ENCODE measurements at places on chromosomes 1 and 21. TPM values are rescaled to one million over a fixed set of nuclear protein-coding genes. Genes with fewer than 3 reads are reported as not detected.

FAM177B gene
- not detected for total RNA-seq

MCOLN2 gene
- total RNA-seq, result 0.19 TPM

BMP8B gene
- 0.33 TPM for total RNA-seq

CYP4A11 gene
- not detected for total RNA-seq

MYBPH gene
- total RNA-seq, result not detected

IER5 gene
- total RNA-seq, result 22.1 TPM

GRCh38 chr1:151547119-151547899 lies 7.2 kb downstream of the TUFT1 start:
- DNase-seq, result peak; percentile 41

DNA sequence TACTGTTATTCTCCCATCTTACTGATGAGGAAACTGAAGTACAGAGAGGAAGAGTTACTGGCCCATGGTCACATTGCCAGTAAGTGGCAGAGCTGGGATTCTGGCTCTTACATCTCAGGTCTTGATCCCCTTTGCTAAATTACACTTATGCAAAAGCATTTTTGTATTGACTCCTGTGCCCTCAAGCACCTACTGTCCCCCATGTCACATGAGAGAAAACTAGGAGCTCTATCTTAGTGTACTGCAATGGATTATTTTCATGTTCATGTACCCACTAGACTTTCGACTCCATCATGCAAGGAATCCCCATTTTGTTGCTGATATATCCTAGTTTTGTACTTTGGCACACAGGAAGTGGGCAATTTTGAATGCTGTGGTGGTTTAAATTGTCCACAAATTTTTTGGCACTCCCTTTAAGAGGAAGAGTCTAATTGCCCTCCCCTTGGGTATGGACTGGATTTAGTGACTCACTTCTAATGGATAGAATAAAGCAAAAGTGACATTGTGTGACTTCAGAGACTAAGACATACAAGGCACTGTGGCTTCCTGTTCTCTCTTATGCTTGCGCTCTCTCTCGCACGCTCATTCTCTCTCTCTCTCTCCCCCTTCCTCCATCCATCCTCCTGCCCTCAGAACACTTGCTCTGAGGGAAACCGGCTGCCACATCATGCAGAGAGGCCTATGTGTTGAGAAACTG lies 43.5 kb upstream of the JAK1 start:
- no peak for DNase-seq

GRCh38 chr1:119882132-119883049 lies 13.9 kb downstream of the ADAM30 start:
- no peak for DNase-seq

GRCh38 chr1:101309334-101310311 lies 72.8 kb downstream of the S1PR1 start:
- peak; percentile 25 for DNase-seq

- DNase-seq, result no peak
These were observed 74.7 kb downstream of the RUNX1 start for GRCh38 chr21:34974162-34974981.

- no peak for DNase-seq
These were observed 1.3 kb downstream of the ADAMTS1 start for GRCh38 chr21:26843933-26844257.

GRCh38 chr1:958823-959730 lies at the start of gene NOC2L:
Gene NOC2L (minus strand): TSS chr1:959256. CDS start chr1:959240, 16 bp downstream.
- DNase-seq, result peak; percentile 94

DNA sequence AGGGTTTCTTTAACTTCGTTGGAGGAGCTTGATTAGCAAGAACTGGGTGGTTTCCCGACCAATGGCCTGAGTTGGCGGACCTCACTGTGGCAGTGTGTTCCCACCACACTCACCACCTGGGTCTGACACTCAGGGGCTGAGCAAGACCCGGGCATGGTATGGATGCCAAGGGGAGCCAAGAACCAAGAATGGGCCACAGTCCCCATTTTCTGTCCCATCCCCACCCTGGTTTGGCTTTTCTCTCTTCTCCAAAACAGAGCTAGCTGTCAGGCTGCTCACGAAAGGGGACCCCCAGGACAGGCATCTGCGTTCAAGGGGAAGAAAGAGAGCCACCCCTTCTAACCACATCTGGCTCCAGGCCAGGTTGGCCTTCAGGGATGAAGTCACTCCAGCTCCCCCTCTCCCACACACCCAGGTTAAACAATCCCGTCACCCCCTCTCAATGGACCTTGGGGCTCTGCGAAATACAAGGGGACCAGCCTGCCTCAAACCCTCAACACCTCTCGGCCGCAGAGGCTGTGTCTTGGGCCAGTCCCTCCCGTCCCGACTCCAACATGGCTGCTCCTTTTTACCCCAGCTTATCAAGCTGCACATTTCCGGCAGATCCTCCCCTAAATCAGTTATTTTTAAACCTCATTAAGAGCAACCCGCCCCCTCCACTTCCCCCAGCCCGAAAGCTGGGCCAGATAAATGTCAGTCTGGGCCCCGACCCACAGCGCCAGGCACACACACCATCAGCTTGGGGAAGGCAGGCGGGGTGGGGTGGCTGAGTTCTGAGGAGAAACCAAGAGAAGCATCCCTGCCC lies 3.4 kb downstream of the TAGLN2 start:
- no peak for DNase-seq

GRCh38 chr1:225962440-225962975 lies 21.5 kb upstream of the LEFTY2 start:
- peak; percentile 33 for DNase-seq

GRCh38 chr1:186014370-186015037 lies 280.3 kb downstream of the HMCN1 start:
- DNase-seq, result no peak

- DNase-seq, result no peak
These were observed 13.9 kb downstream of the PHLDA3 start for GRCh38 chr1:201455098-201455497.

DNA sequence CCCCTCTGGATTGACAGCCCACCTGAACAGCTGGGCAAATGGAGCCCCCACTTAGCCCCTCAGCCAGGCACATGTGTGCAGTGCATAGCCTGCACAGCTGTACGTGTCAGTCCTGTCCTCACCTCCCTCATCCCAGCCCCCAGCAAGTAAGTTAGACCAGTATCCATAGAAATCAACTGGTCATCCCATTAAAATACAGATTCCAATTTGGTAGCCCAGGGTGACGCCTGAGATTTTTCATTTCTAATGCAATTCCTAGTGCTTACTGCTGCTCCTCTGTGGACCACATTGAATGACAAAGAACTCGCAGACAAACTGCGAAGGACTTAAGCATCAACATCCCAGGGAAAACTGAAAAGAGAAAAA lies 99.0 kb upstream of the GJB5 start:
- DNase-seq, result no peak

DNA sequence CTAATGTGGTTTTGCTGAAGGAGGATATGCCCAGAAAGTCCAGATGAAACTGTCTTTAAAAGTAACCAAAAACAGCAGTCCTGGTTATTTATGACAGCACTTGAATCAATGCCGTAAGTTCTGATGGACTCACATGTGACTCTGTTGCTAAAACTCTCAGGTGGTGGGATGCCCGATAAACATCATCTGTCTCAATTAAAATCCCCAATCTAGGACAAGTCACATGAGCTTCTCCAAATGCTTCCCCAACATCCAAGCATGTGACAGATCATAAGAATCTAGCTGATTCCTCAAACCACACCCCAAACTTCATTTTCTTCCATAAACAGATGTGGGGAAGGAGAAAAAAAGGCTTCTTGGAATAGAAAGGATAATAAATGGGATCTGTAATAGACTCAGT lies 786 bp upstream of the CTSK start:
- DNase-seq, result no peak

DNA sequence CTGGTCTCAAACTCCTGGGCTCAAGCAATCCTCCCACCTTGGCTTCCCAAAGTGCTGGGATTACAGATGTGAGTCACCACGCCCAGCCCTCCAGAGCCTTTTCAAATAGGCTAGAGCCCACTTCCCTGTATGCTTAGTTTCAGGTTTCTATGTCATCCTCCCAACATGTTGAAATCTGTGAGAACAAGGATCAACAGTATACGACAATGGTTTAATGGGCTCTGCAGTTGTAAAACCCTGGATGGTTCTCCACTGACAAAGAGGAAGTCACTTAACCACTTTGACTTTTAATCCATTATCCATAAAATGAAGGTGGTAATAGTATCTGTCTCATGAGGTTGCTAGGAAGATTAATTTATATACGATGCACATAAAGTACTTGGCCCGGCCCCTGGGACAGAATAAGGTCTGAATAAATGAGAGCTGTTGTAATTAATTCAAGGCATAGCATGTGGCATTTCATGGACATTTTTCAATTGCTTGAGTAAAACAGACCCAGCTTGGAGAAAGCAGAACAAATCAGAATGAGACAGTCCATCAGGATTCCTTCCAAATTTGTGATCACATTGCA lies 113.9 kb upstream of the ZNF648 start:
- DNase-seq, result no peak

DNA sequence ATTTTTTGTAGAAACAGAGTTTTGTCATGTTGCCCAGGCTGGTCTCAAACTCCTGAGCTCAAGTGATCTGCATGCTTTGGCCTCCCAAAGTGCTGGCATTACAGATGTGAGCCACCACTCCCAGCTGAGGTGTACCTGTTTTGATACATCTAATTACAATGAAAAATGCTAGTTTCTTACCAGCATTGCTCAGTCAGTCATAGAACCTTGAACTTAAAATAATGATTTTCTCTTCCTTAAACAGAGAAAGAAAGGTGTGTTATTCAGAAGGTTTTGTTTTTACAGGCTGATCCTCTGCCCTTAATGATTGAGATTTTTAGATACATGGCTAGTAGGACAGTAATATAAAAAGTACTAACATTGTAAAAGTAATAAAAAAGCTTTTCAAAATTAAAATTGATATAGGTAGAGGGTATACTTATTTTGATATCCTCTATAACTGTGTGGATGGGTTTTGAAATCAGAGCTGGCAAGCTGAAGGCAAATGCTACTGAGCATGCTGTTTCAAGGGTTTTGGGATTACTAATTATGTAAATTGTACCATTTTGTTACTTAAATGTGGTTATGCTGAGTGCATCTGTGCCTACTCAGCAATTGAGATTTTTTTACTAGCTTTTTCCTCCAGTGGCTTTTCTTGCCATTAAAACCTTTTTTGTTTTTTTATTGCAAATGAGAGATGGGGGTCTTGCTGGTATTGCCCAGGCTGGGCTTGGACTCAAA lies 16.1 kb downstream of the PRRC2C start:
- no peak for DNase-seq

DNA sequence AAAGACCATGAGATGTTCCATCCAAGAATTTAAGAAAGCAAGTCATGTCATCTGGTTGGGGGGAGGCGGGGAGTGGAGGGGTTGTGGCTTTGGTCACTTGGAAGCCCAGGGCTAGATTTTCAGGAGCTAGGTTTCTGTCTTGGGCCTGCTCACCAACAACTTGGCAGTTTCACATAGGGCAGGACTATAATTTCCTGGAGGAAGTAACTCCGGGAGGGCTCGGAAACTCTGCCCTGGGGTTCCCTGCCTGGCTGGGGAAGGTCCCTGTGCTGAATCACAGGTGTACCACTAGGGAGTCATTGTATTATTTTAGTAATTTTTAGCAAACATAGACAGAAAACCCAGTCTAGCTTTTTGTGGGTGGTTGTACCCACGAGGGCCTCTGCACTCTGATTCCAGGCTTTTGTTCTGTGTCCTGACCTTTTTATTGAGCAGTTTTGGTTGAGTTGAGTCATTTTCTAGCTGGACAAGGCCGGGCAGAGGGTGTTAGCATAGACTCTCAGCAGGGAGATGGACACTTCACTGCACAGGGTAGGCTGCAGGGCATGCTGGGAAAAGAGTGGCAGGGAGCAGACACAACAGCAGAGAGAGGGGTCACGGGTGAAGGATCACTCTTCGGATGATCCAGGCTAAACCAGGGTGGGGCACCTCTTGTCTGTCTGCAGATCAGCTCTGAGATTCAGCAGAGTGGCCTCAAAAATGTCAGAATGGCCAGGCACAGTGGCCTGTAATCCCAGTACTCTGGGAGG lies 144.7 kb downstream of the GRIK3 start:
- DNase-seq, result no peak

DNA sequence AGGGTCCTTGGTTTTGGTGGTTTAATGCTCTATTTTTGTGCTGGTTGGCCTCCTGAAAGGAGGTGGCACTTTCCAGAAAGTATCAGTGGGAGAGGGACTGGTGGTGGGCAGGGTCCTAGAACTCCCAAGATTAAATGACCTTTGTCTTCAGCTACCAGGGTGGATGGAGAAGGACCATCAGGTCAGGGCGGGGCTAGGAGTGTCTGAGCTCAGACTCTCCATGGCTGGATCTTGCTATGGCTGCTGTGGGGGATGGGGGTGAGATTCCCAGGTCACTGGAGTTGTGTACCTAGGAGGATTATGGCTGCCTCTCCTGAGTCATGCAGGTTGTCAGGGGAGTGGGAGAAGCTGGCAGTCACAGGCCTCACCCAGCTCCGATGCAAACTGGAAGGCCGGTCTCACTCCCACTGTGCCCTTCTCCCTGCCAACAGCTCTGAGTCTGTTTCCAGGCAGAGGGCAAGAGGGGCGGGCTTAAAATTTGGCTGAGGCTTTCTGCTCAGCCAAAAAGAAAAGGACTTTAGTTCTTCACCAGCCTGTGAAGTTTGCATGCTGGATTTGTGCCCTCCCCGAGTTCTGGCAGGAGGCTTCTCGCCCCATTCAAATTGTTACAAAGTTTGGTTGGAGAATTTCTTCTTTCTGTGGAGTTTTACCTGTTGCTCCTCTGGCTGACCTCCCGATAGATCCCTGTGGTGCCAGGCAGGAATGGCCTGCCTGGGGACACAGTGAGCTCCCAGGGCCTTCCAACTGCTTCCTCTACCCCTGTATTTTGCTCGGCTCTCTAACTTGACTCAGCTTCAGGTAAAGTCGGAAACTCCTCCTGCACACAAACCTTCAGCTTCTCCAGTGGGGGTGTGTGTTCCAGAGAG lies 13.1 kb upstream of the KYAT3 start:
- no peak for DNase-seq

DNA sequence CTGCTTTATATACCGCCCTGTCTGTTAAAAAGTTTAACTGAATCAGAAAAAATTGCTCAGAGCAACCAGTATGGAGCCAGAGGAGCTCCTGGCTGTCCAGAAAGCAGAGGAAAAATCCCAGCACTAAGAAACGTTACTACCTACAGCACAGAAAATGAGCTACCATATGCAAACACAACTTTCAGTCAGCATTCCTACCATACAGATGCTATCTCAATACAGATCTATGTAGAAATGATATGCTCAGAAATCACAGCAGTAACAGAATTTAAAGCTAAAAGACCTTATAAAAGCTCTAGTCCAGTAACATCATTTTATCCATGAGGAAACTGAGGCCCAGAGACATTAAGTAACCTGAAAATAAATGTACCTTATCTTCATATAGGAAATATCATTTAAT lies 38.7 kb downstream of the PCNX2 start:
- no peak for DNase-seq

GRCh38 chr1:10537082-10537766 lies 62.5 kb downstream of the PEX14 start:
- no peak for DNase-seq

DNA sequence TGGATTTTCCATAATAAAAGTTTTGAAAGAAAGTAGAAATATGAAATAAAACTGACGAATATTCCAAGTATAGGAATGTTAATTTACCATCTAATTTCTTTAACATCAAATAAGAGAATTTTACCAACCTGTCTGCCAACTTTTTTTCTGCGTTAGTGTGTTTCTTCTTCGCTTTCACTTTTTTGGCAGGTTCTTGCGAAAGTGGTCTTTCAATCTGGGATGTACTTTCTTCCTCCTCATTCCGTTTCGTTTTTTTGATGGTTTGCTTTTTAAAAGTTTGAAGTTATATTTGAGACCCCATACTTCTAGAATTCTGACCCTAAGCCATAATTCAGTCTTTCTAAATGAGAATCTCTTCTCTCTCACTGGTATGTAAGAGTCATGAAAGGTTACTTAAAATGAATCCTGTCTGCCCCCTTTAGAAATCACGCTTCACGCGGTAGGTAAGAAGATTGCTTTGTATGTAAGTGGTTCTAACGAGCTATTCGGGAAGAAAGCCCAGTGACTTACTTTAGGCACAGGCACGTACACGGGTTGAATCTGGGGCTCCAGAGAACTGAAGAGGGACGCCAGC lies 580 bp downstream of the RBM34 start:
- no peak for DNase-seq

Data from left ventricle myocardium inferior (tissue), 1 donor.